ENCODE measurements at places on chromosomes 1 and 21. TPM values are rescaled to one million over a fixed set of nuclear protein-coding genes. Genes with fewer than 3 reads are reported as not detected.
A peak's percentile ranks its signal among the peaks of the same experiment; 100 is the strongest.

S100B gene
- total RNA-seq, result 33.3 TPM

OSCP1 gene
- total RNA-seq, result 10.8 TPM

SELP gene
- 28.0 TPM for total RNA-seq

CHI3L1 gene
- total RNA-seq, result 2.1 TPM

DNA sequence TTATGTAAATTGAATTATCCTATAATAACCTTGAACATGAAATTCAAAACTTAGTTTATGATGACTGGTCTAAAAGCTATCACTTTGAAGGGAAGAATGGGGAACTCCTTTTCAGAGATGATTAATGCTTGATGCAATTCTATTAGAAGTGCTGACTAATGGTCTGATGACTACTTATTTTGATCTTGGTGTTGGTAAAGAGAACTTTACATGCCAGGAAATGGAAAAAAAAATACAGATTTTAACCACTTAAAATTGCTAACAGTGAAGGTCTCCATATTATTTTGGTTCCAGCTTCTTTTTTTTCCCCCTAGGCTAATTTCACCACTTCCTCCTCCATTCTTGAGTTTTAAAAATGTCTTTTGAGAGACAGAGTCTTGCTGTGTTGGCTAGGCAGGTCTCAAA is 22.9 kb downstream of the S1PR1 start:
- no peak for DNase-seq

GRCh38 chr21:45225041-45225740 is 62.5 kb downstream of the POFUT2 start:
- DNase-seq, result no peak

GRCh38 chr1:89829186-89829585 is 8.4 kb downstream of the LRRC8D start:
- no peak for DNase-seq

- DNase-seq, result no peak
Measured at GRCh38 chr1:2575801-2576663, 10.5 kb upstream of the PRXL2B start.

DNA sequence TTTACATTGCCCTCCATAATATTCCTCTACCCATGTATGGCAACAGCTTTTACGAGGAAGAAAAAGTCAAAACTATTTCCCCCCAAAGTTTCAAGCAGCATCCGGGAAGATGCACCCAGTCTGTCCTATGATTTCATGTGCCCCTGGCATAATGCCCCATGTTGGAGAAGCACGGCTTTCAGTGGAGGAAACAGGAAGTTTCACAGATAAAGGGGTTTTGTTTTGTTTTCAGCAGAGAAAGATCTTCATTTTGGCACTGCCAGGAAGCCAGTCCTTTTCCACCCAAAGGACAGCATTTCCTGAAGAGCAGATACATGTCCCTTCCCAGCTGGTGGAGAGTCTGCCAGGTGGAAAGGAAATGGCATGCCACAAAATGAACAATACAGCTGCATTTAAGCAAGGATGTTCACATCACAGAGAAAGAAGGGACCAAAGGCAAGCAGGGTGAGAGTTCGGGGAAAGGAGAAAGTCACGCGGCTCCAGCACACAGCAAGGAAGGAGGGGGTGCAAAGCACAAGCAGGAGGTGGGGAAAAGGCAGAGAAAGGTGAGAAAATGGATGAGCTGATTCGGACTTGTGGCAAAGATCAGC is 95.3 kb upstream of the HIVEP3 start:
- no peak for DNase-seq

- no peak for DNase-seq
Measured at GRCh38 chr21:44458971-44459711, 3.8 kb downstream of the LRRC3 start.

DNA sequence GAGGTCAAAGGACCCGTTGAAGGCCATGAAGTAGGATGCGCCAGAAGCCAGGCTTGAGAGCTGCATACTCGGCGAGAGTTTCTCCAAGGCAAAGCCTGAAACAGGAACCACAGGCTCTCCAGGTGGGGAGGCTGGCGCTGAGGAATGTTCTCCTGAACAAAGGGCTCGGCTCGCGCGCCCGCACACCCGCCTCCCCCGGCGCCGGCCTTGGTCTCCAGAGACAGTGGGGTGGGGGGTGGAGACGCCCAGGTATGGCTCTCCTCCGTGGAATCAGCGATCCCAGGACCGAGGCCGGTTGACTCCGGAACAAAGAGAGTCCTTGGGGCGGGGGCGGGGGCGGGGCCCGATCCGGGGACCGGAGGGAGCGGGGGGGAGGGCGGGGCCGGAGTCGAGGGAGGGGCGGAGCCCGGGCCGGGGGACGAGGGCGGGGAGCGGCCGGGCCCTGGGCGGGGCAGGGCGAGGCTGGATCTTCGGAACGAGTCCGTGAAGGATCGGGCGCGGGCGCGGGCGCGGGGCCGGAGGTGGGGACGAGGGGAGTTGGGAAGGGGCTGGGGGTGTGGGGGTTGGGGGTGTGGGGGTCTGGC is 85.0 kb downstream of the NKAIN1 start:
- peak; percentile 93 for DNase-seq

DNA sequence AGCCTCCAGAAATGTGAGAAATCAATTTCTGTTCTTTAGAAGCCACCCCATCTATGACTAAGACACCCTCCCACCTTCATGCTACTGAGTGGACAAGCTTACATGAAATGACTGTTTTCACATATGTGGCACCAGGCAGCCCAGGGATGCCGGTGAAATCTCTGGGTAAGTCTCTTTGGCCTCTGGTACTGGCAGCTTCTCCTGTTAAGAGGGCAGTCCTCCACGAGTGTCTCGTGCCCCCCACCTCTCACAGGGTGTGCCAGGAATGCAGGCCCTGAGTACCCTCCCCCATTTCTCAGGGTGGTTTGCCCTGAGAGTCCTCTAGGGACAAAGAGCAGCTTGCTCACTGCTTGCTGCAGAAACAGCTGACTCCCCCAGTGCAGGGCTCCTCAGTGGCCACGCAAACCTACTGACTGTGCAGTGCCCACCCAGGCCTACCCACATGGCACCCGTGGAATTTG is 3.2 kb upstream of the PRXL2B start:
- no peak for DNase-seq

GRCh38 chr1:221451741-221452140 is 290.1 kb downstream of the DUSP10 start:
- DNase-seq, result no peak

All from esophagus muscularis mucosa (tissue), 4 donors.